Amygdala (tissue), 56 donors: ENCODE measurements at places on chromosomes 4 and X.

GRCh38 chr4:74638689-74639088 lies 155.6 kb downstream of the BTC start:
- DNase-seq = no peak

GRCh38 chr4:158807691-158808090 lies 38.9 kb downstream of the FNIP2 start:
- no peak for DNase-seq

- DNase-seq = no peak
Observed at GRCh38 chrX:154020536-154021115, 924 bp upstream of the IRAK1 start.

DNA sequence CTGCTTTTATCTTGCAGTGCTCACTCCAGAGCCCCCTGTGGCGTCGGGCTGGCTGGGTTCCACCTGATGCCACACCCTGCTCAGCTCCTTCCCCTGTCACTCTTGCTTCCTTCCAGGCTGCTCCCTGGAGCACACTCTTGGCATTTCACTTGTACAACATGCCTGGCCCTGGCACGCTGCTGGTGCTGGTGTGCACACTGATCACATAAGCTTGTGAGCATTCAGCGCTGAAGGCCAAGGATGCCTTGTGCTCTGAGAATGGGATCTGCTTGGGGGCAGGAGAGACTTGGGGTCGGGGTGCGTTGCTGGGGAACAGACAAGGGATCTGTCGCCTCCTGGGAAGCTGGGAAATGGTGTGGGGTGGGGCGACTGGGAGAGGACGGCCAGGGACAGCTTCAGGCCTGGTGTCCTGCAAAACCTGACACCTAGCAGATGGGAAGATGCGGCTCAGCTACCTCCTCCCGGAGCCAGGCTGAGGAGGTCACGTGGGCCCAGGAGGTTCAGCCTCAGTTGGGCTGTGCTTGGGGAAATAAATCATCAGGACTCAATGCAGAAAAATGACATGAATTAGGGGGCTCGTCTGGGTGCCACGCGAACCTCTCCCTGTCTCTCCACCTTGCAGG lies 108.5 kb downstream of the PHKA2 start:
- no peak for DNase-seq

DNA sequence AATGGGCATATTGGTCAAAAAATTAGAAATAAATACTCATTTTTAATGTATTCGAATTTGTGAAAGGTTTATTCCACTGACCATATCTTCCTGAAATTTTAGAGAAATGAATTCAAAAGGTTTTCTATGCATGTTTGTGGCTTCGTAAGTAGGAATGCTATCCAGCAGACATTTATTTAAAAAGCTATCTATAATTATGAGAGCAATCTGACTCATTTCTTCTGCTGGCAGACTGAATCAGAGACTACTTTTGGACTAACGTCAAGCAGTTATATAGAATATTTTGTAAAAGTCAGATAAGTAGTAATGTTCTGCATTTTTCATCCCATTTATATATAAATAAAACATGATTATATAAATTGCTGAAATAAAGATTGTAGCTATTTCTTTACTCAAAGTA lies 125.0 kb downstream of the SPCS3 start:
- no peak for DNase-seq

- no peak for DNase-seq
Observed at GRCh38 chrX:9356846-9357245, 108.0 kb upstream of the TBL1X start.

DNA sequence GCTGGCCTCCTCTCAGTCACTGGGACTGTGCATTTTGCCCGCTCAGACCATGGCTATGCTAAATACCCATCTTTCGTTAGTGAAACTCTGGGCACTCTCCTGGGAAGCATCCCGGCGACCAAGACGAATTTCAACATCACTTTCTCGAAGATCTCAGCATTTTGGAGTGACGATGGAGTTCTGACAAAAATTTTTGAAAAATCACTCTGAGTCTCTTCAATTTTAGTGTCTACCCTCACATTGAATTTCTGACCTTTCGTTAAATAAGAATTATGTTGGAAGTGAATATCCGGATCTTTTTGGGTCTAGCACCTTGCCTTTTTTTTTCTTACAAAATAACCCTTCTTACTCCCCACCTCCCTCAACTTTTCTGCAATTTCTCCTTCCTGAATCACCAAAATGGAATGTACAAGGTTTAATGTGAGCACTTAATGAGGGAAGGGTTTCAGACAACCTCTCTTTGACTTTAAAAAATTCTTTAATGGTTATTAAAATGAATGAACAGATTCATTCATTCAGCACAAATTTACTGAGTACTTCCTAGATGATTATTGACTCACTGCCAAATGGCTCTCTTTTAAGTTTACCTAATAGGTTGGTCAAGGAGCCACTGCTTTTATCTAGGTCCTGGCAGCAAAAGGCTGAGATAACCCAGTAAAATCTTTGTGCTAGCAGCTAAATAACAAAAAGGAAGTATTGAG lies 746 bp upstream of the AADAT start:
- no peak for DNase-seq
